GM23248 (cell line): ENCODE measurements at places on chromosomes 2 and 18.

DNA sequence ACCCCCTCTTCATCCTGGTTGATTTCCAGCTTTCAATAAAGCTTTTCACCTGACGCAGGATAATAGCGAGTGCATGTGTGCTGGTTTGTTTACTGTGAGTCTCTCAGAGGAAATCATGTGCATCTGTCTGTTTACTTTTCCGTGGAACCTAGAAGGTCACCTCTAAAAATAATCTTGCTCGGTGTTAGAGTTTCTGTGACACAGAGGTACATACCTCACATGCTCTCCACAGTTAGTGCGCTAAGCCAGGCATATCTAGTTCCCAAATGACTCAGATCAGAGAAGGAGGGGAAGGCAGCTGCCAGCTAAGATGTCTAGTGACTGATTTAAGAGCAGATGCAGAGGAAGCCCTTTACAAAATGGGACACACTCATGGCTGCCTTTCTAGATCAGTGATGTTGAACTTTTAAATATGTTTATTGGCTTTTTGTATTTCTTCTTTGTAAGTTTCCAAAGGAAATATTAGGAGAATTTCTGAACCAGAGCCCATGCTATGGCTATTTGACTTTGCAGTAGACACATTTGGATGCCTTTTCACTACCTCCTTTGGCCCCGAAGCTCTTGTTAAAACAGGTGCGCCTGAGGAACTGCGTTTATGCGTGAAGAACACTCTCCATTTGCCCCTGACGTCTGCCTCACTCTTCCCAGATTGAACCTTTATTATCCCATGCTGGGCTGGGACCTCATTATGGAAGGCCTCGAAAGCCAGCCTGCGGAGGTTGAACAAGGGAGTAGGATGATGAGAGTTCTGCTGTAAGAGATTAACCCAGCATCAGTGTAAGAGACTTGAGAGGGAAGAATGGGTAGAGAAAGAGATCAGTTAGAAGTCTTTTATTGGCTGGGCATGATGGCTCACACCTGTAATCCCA is 145.6 kb downstream of the FAM161A start:
- peak; percentile 40 for DNase-seq

GRCh38 chr2:191467113-191467512 is 210.8 kb upstream of the NABP1 start:
- DNase-seq = no peak

DNA sequence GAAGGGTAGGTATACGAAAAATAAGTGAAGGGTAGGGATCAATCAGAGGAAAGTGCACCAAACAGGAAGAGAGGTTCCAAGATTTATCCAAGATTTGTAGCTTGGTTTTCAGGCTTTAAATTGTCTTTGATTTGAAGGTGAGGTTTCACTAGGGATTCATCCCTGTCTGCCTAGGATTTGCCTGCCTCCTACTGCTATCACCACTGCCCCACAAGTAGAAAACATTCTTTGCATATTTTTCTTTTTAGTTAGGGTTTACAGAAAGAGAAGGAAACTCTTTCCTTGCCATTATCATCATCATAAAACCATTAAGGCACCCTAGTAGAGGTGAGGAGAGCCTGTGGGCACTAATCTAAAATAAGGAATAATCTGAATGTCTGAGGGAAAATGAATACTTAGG is 45.8 kb upstream of the TANC1 start:
- DNase-seq = peak; percentile 21

DNA sequence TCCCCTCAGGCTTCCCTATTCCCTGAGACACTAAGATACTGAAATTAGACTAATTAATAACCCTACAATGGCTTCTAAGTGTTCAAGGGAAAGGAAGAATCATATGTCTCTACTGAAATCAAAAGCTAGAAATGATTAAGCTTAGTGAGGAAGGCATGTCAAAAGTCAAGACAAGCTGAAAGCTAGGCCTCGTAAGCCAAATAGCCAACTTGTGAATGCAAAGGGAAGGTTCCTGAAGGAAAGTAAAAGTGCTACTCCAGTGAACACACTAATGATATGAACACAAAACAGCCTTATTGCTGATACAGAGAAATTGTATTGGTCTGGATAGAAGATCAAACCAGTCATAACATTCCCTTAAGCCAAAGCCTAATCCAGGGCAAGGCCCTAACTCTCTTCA is 10.0 kb downstream of the ZC3H8 start:
- DNase-seq = no peak

DNA sequence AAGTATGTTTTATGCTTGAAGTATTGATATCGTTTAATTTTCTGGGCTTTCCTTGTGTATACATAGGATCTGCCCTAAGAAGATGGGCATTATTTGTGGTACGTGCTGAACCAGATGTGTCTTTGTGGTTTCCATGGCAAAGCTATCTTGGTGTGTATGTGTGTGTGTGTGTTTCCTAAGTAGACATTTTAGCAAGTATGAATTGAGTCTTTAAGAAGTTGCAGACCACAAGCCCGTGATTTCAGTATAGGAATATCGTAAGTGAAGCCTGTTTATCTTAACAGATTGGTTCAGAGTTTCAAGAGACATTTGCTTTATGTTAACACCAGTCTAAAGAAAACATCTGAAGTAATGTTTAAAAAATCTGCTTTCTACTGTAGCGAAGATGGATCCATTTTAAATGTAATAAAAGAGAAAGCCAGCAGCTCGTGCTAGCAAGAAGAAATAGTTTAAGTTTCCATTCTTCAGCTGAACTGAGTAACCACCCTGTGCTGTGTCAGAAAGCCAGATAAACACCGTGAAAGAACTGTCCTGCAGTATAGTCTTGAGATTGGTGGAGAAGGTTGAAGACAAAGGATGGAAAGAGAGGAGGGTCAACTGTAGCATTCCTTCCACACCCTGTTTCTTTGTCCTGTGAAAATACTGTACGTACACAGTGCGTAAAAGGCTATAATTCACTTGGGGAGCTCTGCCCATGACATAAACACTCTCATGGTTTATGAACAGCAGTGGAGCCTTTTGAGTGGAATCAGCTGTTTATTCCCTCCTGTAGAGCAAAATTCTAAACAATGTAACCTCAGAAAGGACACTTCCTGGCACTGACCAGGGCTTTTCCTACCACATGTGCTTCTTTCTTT is 91.9 kb upstream of the FOSL2 start:
- DNase-seq = peak; percentile 36
